ENCODE measurements at places on chromosomes 3 and 15.

DNA sequence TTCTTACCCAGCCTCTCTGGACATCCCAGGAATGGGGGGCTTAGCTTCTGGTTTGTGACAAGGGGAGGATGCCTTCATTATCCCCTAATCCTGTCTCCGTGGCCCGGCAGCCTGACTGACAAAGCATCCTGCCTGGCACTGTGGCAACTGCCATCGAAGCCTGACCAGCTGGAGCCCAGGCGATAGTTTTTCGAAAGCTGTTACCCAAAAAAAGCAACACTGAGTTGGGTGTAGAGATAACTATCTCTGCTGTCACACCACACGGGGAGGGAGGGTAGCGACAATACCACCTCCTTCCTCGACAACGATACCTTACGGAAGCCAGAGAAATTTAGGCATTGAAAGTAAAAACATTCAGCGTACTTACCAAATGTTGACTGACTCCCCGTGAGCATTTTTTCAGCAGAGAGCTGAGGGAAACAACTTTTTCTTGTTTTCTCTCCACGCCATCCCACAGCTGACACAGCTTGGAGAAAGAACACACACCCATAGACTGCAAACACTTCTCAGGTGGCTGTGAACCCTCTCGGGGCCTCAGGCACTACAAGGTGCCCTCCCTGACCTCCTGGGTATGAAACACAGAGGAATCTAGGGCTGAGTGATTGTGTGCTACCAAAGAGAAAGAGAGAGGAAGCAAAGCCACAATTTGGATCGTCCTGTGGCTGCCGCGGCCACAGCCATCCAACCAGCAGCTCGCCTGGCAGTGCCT is 361.9 kb upstream of the ICE2 start:
- no peak for DNase-seq

GRCh38 chr3:167354751-167355150 is 25.3 kb downstream of the ZBBX start:
- DNase-seq = no peak

GRCh38 chr3:195263193-195263924 is 7.6 kb downstream of the XXYLT1 start:
- DNase-seq = no peak

GRCh38 chr3:147937341-147937740 is 528.2 kb downstream of the ZIC1 start:
- DNase-seq = no peak

DNA sequence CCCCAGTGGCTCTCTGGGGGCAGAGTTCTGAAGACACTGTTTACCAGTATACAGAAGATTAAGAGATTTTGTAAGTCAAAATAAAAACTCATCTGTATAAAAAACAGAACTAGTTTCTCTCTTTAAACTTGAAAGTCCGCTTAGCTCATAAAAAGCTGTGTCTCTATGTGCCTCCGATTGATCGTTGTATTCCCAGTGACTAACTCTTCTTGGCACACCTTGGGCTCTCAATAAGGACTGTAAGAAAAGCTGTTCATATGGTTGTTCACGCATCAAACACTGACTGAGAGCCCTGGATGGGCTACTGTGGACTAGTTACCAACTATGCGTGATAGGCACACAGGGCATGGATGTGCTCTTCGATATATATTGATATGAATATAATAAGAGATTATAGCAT is 107.9 kb downstream of the P3H2 start:
- no peak for DNase-seq

DNA sequence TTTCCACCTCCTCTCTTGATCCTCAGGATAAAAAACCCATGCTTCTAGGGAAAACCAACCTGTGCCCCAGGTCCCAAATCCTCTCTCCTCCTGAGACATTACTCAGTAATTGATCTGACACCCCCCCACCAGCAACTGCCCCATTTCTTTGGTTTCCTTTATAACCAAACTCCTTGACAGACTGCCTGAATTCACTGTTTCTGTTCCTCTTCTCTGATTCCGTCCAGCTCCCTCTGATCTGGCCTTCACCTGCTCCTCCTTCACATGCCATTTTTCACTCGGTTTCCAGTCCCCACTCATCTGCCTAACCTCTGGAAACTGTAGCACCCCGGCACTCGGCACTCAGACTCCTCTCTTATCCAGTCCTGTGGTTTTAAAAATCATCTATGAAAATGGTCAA is 2.1 kb downstream of the CCDC51 start:
- DNase-seq = no peak

GRCh38 chr3:127839099-127839498 is 16.8 kb upstream of the MGLL start:
- DNase-seq = no peak

GRCh38 chr3:73796382-73796781 is 171.6 kb upstream of the PDZRN3 start:
- no peak for DNase-seq
